ENCODE measurements at places on chromosomes 12 and 14.

DNA sequence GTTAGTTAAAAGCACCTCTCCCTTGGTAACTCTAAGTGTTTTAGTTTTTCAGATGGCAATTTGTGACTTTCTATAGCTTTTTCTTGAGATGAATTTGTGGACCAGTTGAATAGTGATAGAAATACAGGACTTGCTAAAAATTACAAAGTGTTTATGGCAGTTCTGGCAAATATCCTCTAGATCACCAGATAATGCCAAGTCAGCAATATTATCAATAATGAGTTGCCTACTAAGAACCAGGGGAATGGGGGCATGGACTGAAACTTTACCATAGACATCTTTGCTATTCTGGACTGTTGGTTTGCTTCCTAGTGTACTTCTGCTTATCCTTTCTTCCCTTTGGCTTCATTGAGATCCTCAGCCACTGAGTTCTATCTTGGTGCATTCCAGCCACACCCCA lies 584.2 kb downstream of the DIO2 start:
- DNase-seq = no peak

GRCh38 chr12:108352591-108352990 lies 13.5 kb upstream of the CMKLR1 start:
- no peak for DNase-seq

DNA sequence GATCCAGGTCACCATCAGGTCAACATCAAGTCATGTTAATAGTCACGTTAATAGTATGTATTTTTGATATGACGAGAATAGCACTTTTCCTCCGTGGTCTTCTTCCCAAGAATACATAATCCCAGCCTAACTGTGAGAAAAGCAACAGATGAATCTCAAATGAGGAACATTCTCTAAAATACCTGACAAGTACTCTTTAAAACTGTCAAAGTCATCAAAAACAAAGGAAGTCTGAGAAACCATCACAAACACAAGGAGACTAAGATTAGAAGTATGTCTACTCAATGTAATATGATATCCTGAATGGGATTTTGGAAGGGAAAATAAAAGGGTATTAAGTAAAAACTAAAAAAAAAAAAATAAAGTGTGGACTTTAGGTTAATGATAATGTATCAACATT lies 36.8 kb upstream of the GLIPR1 start:
- no peak for DNase-seq

- peak; percentile 77 for DNase-seq
These were observed 111.9 kb downstream of the FOXN3 start for GRCh38 chr14:89304972-89305703.

GRCh38 chr12:6218347-6218925 lies 18.2 kb downstream of the CD9 start:
- no peak for DNase-seq

GRCh38 chr12:90124914-90125313 lies 416.3 kb upstream of the ATP2B1 start:
- DNase-seq = no peak
